Stimulated activated CD4-positive, alpha-beta T cell treated with anti-CD3 and anti-CD28 coated beads, Interleukin-12 subunit alpha, Interleukin-12 subunit beta, amount 100 ng/mL, for 24 hours (primary cell): ENCODE measurements at places on chromosomes 11 and 22.

DNA sequence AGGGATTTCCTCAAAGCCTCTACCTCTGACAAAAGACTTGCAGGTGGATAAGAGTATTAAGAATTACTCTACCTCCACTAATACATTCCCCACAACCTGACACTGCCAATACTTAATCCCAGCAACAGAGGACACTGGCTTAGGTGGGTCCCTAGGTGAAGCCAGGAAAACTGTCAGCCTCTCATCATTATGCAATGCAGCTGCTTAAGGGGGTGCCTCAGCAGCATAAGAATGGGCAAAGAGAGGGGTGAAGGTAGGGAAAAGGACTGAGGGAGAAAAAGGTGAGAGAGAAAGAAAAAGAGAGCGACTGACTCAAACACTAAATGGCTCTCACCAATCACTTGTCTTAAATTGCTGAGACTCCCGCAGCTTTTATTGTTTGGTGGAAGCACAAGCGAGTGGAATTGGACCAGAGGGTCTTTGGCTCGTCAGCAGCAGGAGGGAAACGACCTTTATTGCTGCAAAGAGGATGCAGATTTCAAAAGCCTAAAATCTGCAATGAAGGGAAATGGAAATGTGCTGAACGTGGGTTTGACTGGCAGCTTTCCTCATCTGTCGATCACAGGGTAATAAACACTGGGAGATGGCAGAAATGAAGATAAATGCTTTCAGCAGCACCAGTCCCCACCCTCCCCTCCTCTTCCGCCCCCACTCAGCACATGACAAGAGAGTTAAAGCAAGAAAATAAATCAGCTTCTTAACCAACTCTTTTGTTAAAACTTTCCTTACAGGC lies 64.9 kb upstream of the CHRM4 start:
- DNase-seq = no peak

DNA sequence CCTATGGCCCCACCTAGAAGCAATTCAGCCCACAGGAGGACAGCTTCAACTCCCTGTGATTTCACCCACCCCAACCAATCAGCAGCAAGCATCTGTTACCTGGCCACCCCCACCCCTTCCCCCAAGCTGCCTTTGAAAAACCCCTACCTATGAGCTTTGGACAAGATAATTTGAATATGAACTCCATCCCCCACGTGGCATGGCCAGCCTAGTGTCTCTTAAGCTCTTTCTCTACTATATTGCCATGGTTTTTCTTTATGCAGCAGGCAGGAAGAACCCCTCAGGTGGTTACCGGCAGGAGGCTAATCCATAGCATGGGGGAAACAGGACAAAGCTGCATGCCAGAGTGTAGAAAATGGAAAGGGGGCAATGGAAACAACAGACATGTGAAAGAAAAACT lies 29.0 kb downstream of the CTSC start:
- DNase-seq = no peak

DNA sequence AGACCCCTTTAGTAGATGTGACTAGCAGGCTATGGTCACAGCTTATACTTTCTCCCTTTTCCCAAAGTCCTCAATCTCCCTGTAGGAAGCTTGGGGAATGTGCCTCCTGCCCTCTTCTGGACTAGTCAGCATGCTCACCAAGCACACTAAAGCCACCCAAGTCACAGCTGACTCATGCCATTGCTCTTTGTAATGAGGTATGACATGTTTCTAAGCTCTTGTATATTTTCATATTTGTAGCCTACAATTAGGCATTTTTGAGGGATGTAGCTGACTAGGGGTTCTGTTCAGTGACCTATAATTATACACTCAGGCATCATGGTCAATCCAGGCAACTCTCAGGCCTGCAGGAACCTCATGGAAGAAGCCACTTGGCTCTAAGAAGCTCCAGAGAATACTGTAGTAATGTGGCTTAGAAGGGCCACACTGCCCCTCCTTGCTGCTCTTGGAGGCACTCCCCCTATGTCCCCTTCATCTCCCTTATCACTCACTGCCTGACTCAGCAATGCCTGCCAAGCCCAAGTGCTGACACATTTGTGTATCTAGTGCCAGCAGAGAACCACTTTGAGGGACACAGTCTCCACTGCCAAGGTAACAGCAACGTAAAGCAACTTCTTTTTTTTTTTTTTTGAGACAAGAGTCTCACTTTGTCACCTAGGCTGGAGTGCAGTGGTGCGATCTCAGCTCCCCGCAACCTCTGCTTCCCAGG lies 86.2 kb downstream of the RPL27A start:
- DNase-seq = no peak

DNA sequence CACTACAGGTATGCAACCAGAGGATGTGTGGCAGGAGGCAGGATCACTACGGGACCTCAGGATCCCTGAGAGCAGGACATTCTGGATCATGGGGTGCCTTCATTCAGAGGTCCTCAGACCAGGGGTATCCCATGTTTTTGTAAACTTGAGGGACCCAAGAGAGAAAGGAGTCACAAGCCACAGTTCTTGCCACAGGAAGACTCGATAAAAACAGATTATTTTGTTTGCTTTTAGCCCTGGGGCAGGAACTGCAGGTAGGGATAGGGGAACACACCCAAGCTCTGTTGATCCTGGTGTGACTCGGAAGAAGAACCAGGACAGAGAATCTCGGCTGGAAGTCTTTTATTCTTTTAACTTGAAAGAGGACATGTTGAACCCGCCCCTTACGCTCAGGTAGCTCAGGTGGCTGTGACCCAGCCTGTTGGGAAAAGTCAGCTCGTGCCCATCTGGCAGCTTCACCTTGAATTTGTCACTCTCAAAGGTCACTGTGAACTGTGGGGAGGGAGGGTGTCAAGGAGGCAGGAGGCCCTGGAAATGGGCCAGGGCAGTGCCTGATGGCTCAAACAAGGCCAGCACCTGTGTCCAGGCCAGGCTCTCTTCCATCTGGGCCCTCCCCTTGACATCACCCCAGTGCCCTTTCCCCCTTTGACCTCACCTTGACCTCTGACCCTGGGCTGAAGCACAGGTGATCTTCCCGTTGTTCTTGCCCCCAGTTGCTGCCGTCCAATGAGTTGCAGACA lies 9.8 kb downstream of the LGALS2 start:
- no peak for DNase-seq

GRCh38 chr22:39470451-39471291 lies 13.9 kb downstream of the MGAT3 start:
- DNase-seq = no peak

DNA sequence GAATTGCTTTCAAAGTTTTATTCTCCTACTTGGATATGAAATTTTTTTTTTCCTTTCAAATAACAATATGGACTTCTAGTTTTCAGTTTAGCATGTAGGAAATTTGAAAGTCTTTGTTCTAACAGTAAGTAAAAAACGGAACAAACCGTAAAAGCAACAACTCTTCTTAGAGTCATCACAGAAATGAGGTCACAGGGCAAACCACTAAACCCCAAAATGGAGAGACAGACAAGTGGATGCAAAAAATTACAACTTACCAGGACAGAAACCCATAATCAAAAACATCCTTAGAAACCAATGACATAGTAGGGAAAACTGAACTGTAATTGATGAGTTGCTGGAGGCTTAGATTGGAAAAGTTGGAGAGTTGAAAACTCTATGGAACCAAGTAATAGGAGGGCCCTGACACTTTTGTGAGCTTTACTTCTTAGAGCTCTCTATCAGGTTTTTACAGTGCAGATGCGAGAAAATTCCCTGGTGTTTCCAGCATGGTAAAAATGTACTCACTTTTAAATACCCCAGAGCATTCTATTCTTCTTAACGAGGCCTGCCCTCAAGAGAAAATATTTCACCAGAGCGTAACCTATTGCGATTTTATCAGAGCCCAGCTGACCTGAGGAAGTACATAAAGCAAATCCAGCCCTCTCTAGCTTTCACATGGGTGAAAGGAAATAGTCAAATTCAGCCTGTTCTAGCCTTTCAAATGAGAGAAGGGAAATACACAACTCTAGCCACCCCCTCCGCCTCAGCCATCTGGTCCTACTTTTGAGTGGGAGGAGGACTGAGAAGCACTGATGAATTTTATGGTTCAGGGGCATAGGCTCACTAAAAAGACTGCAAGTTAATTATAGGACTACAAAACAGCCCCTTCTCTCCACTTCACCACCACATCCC lies 39.1 kb downstream of the CASP12 start:
- DNase-seq = no peak

GRCh38 chr22:49349181-49349835 lies 478.4 kb downstream of the BRD1 start:
- DNase-seq = no peak

DNA sequence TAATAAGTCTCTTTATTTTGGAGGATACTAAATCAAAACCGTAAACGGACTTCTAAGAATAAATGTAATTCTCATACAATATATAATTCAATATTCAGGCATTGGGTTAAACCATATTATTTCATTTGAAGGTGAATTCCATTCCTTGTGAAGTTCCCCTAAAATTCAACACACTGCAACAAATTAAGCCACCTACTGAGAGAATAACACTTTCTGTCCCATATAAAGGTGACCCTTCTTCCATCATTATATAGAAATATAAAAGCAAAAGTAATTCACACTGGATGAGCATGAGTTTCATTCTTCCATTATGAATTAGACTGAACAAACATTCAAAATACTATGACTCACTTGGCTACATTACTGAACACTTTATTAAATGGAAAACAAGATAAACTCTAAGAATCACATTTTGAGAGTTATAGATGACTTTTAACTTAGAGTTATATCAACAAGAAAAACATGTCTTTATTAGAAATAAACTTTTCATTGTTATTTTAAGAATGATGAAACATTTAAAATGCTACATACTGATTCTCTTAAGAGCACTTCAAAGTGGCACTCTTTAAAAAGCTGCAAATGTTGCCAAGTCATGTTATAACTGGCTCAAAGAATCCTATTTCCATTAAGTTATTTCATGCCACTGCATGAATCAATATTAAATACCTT lies 2.8 kb downstream of the SESN3 start:
- DNase-seq = no peak
